ENCODE measurements at places on chromosomes 7 and 10.

- no peak for DNase-seq
These were observed 159.2 kb downstream of the BTAF1 start for GRCh38 chr10:92082583-92083280.

- no peak for DNase-seq
These were observed 88.7 kb upstream of the CHST15 start for GRCh38 chr10:124182088-124182541.

GRCh38 chr7:30468041-30468440 lies 10.5 kb downstream of the NOD1 start:
- no peak for DNase-seq

DNA sequence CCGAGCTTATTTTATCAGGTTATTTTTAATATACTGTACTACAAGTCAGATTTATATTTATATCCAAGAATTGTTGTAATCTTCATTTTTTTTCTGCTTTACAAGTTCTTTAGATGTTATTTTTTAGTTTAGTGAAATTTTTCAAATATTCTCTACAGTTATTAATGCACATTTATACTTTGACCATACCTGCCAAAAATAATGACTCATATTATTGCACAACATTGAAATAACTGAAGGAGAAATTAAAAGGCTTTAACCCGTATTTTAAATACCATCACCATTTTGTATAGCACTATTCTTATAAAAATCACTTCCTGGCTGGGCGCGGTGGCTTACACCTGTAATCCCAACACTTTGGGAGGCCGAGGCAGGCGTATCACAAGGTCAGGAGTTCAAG lies 278.5 kb downstream of the BICC1 start:
- DNase-seq: no peak

- no peak for DNase-seq
These were observed 58.4 kb downstream of the MAPK8 start for GRCh38 chr10:48364659-48365405.

DNA sequence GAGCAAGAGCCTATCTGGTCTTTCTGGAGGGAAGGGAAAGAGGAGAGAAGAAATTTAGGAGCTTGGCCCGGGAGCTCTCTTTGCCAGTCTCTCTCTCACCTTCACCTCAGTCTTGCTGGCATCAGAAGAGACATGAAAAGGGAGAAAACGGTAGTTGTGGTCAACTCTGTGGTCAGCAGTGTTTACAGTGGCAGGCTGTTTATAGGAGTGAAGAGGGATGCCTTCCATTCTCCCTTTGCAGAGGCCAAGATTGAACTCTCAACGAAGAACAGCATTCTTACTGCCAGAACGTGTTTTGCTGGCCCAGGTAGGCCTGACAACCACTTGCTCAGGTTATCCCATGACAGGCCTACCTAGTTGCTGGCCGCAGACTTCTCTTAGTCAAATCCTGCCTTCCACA lies 133.3 kb downstream of the CCDC3 start:
- DNase-seq: no peak

GRCh38 chr10:2874963-2875362 lies 192.4 kb upstream of the PFKP start:
- no peak for DNase-seq

- no peak for DNase-seq
These were observed 62.8 kb downstream of the CFAP46 start for GRCh38 chr10:132879408-132880127.

DNA sequence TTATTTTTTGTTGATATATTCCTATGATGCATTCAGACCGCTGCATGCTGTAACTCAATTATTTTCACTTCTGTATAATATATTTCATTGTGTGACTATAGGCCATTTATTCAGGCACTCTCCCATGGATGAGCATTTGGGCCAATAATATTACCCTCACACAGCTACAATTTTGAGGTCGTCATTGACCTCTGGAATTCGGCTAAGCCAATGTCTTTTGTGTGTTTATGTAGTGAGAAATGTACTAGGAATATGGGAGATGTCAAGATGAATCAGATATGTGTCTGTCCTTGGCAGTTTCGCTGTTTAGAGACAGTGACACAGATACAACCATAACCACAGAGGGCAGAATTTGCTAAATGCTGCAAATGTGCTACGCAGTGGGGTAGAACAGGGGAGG lies 474.2 kb downstream of the ADRA2A start:
- no peak for DNase-seq

DNA sequence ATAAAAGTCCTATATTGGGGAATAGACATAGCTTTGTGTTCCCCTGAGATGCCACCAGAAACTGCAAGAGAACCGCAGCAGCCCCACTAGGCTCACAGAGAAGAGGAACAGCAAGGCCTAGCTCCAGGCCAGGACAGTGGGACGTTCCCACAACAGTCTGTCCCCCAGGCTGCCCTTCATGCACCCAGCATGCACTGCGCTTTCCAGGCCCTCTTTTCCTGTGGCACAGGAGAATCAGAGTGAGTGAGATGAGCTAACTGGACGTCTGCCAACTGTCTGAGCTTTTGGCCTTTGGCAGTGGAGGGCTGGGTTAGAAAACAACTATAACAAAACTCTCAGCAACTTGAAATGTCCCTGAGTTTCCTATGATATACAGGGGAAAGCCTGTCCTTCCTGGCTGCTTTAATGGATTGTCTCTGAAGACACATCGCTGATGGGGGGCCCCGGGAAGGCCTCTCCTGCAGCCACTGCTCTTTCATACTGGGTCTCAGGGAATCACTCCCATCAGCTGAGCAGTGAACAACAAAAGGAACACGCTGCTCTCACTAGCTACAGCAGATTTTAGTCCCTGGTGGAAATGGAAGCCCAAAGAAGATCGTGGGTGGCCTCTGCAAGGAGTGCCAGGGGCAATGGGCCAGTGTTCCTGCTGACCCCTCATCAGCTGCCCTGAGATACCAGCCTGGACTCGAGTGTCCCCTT lies 53.5 kb downstream of the PODXL start:
- no peak for DNase-seq
